Esophagus mucosa (tissue), 1 donor: ENCODE measurements at places on chromosomes 1 and 21.
A peak's percentile ranks its signal among the peaks of the same experiment; 100 is the strongest.

DNA sequence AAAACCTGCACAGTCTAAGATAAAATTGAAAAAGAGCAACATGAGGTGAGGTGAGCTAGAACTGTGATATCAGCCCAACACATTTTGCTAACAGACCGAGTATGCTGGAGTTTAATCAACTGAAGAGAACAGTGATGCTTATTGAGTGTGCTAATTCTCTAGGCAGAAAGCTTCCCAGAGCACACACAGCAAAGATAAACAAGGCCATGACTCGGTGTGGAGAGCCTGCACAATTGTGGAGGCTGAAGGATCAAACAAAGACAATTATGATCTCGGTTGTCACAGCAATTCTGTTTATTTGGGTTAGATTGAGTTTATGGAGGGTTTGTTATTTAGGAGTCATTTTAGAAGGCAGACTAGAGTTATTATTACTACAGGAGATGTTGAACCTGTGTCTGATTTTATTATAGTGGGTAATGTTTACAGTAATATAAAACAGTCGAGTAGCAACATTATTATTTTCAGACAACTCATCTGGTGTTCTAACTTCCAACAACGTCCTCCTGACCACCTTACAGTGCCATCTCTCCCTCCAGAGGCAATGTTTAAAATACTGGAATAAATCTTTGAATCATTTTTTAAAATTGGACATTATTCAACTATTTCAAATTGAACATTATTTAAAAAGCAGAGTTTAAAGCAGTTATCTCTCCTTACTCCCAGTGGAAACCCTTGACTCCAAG, 40.2 kb downstream of the DPT start:
- no peak for ATAC-seq

GRCh38 chr1:110783292-110783918, 89.5 kb upstream of the CD53 start:
- ATAC-seq: peak; percentile 78

GRCh38 chr1:38051079-38051543, 4.5 kb upstream of the POU3F1 start:
- no peak for ATAC-seq

DNA sequence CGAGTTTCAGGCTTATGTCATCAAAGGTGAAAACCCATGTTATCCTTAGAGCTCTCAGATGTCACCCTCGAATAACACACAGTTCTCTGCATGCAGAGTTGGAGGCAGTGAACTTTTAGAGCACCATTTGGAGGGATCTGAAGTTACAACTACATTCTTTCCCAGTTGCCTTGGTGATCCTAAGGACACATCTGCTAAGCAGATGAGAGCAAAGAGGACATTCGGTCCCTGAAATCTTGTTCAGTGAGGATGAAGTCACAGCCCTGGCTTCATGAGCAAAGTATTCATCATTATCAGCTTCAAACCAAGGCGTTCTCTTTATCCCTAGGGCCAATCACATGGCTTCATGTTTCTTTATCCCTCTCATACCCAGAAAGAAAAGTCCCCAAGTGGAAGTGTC, 23.1 kb upstream of the MCOLN2 start:
- no peak for ATAC-seq

DNA sequence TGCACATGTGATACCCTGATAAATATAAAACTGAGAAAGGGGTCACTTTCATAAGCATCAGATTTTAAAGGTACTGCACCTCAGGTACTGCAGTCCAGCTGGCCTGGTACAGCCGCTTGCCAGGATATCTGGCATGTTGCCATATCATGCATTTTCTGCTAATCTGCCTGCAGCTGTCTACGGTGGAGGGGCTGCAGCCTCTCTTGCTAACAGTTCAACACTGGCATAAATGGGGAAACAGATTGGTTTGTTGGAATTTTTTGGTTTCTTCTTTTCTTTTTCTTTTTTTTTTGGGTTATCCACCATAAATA, 71.5 kb downstream of the MIS18A start:
- no peak for ATAC-seq

GRCh38 chr1:53902235-53903138, 8.5 kb downstream of the DIO1 start:
- no peak for ATAC-seq

DNA sequence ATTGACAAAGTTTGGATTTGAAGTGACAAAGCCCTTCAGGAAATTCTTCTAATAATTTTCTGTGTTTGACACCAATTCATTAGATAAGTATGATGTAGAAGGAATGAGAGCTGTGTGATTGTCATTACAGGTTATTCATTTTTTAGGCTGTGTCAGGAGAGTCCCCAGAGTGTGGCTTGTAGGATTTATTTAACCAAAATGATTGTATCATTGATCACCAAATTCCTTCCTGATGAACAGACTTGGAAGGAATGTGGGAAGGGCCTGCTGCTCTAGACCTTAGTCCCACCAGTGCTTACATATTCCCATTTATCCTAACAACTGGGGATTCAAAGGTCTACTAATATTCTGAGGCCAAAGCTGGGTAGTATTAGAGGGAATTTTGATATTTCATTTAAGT, 383.3 kb upstream of the KAZN start:
- no peak for ATAC-seq

DNA sequence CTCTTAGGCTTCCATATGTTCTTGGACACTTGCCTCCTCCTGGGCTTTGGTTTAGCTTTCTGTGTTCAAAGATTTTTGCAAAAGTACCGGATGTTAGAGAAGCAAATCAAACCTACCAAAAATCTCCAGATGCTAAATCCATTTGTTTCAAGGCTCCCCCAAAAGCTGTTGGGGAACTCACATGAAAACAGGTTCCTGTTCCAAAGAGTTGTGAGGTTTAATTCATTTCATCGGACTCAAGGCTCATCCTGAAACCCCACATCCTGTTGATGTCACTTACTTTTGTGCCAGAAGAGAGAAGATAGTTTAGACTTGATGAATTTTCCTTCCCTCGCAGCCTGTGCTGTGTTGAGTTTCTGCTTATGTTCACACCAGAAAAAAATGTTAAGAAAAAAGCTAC, 41.7 kb upstream of the RXRG start:
- ATAC-seq: no peak

GRCh38 chr1:103497404-103497803, 28.1 kb upstream of the RNPC3 start:
- no peak for ATAC-seq

- ATAC-seq: no peak
Observed at GRCh38 chr1:118306851-118307250, 121.8 kb upstream of the SPAG17 start.

GRCh38 chr1:226181996-226182714, 4.4 kb downstream of the ACBD3 start:
- peak; percentile 45 for ATAC-seq

GRCh38 chr1:6325482-6325881, 64.6 kb upstream of the GPR153 start:
- ATAC-seq: peak; percentile 94

GRCh38 chr1:203426366-203426765, 49.2 kb upstream of the PRELP start:
- ATAC-seq: no peak

DNA sequence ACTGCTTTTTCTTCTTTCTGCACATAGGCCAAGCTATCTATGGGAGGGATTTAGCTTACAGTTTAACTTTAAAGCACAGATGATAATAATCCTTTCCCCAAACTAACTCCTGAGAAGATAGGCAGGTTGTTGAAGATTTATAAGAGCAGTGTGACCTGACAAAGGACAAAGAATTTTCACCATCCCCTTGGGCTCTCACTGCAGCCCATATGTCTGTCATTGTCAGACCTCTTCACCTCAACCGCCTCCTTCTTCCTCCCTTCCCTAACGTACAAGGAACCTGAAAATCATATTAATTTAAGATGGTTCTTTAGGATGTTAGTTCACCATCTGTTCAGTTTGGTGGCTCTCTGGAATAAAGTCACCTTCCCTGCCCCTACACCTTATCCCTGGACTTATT, 5.0 kb downstream of the RNU1-2 start:
- no peak for ATAC-seq

GRCh38 chr1:39034114-39034654, 8.0 kb downstream of the NDUFS5 start:
- no peak for ATAC-seq

- ATAC-seq: no peak
Observed at GRCh38 chr1:147635342-147635741, 35.0 kb downstream of the ACP6 start.

DNA sequence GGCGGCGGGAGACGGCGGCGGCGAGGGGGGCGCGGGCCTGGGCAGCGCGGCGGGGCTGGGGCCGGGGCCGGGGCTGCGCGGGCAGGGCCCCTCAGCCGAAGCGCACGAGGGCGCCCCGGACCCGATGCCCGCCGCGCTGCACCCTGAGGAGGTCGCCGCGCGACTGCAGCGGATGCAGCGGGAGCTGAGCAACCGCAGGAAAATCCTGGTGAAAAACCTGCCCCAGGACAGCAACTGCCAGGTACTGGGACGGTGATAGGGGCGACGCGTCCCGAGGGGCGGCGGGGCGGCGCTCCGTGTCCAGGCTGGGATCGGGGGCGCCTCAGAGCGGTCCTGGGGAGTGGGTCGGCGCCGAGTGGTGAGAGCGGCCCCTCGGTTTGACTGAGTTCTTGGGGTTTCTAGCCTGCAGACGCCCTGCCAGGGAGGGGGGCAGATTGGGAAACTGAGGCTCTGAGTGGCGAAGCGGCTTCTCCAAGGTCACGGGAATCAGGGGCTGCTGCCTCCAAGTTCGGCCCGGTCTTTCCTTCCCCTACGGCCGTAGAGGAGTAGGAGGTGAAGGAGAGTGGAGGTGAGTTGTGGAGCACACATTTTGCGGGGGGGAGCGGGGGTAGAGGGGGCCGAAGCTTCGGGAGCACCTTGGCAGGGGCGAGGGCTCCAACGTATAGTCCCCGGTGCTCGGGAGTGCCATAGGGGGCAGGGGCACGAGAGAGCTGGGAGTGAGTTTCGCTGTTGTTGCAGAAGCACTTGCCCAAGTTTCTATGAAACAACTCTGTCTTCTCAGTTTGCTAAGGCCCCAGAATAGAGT, 508 bp downstream of the RAVER2 start:
- ATAC-seq: peak; percentile 53

- no peak for ATAC-seq
Observed at GRCh38 chr21:31265366-31266013, 78.6 kb downstream of the TIAM1 start.

DNA sequence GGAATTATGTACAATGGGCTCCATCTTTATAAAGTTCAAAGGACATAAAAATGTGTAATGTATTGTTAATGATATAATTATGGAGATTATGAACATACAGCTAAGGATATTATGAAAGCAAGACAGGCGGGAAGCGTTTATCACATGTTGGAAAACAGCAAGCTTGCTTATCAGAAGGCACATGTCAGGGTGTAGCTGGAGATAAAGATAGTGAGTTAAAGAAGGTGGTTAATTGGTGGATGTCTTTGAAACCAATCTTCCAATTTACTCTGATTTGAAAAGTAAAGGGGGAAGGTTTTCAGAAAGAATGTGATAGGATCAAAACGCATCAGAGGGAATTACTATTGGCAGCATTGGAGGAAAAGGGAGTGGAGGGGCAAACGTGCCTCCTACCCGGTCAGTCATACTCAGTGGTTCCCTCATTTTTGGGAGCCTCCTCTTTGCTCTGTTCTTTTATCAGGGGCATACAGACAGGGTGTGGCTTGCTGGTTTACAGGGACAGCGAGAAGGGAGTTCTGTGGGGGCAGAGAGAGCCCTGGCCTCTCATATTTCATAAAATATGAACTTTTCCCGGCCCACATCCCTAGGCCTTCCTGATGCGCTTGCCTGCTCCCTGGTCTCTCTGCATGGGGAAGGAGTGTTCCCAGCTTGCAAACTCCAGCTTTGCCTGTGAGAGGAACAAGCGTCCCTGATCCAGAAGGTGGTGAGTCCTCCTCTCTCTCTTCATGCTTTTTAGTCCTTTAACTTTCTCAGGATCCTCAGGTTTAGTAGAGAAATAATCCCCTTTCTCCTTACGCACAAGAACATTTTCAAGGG, 8.0 kb upstream of the SVBP start:
- ATAC-seq: no peak

DNA sequence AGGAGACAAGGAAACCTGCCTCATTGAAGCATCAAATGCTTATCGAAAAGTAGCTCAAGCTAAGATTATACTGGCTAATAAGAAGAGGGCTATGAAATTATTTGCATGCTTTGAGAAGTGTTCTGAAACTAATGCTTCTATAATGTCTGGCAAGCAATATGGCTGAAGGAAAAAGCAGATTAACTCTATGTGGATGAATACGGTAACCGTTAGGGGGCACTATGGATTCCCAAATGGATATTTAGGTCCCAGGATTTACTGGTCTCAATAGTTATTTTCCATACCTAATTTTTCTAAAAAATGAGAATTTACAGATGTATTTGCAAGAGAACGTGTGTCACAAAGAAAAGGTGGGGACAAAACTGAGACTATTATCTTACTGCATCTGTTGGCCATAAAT, 34.6 kb upstream of the RRP15 start:
- no peak for ATAC-seq

GRCh38 chr1:58353168-58353567, 193.4 kb downstream of the OMA1 start:
- ATAC-seq: no peak

DNA sequence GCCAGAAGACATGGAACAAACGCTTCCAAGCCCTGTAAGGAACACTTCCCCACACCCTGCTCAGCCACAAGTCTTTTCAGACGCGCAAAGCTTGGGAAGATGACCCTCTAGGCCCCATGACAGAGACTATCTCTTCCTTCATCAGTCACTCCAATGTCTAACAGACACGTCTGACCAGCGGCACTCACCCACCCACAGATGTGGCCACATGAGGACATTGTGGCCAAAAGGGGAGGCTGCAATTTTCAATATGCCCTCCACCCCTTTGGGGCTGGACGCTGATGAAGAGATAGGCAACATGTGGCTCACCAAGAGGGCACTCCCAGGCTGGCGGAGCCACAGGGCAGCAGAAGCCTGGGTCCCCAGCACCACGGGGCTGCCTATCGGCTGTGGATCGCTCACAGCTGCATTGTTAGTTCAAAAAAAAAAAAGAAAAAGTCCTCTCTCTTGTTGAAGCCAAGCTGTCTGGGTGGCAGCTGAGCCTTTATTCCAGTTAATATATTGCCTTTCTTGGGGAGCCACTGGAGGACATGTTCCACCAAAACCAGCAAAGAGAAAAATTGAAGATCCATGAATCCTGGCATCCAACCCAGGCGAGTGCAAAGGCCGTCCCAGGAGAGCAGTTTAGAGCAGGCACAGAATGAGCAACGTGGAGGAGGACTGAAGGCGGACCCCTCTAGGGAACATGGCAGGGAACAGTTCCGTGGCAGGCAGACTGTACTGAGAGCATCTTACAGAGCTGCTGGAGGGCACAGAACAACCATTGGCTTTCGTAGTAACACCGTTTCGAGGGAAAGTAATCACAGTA, 52.7 kb upstream of the GPR153 start:
- no peak for ATAC-seq

- ATAC-seq: no peak
Observed at GRCh38 chr1:203797948-203798655, 2.7 kb downstream of the ZBED6 start.

DNA sequence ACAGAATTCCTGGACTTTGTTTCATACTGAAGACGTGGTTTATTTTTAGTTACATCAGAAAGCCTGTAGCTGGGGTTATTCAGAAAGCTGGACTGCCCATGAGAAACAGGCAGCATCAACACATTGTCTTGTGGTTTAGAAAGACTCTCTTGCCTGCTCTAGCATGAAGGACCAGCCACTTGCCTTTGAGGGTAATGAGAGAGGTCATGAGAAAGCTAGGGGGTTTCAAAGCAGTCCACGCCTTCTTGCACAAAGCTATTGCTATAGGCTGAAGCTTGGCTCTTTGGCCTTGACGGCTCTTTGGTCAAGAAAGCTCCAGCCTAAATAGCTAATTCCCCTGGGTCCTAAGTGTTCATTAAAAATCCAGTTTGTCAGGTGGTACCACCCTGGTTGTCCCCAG, 208.1 kb downstream of the PRDM2 start:
- ATAC-seq: no peak
